ENCODE measurements at places on chromosomes 16 and 17. TPM values are rescaled to one million over a fixed set of nuclear protein-coding genes. Genes with fewer than 3 reads are reported as not detected.

CHRNB1 gene
- 6.9 TPM for total RNA-seq

ADAD2 gene
- not detected for total RNA-seq

CTNS gene
- total RNA-seq, result 11.8 TPM

SLC16A6 gene
- total RNA-seq, result 0.43 TPM

ABCC11 gene
- total RNA-seq, result 0.22 TPM

SMIM22 gene
- total RNA-seq, result not detected

TM4SF5 gene
- total RNA-seq, result 1.2 TPM

FA2H gene
- total RNA-seq, result 27.5 TPM
